ENCODE measurements at places on chromosomes 6 and 20. TPM values are rescaled to one million over a fixed set of nuclear protein-coding genes. Genes with fewer than 3 reads are reported as not detected.
A peak's percentile ranks its signal among the peaks of the same experiment; 100 is the strongest.

Gene KCNK5
- polyA plus RNA-seq, result 0.52 TPM

Gene RIPPLY2
- not detected for polyA plus RNA-seq

DNA sequence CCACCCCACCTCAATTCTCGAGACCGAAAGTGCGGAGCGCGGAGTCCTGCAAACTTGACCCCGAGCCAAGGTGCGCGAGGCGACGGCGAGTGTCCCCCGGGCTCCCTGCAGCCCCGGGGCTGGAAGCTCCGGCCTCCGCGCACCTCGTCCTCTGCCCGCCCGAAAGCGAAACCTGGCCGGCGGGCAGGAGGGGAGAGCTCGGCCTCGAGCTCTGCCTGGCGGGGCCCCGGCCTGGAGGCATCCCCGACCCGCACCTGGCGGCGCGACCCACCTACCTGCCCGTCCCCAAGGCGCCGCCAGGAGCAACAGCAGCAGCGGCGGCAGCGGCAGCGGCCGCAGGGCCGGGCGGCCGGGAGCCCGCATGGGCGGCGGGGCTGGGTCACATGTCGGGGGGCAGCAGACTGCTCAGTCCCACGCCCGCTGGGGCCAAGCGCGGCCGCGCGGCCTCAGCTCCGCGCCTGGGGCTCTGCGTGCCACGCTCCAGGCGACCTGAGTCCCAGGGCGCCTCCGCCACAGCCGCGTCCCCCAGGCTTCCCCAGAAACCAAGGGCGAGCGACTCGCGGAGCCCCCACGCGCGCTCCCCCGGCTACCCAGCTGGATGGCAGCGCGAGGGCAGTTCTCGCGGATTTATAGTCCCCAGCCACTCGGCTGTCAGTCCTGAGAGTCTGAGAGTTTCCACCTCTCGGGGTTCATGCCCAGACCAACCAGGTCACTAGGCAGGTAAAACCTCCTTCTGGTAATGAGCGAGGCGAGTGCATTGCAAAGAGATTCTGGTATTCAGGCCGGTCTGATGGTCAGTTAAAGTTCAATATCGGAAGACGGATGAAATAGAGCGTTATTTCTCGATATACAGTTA is at the start of gene IL20RA:
Gene IL20RA (minus strand): TSS at position 600 of the 856 bp plus-strand sequence. CDS start 237 bp downstream, at position 363.
- H3K27me3 ChIP-seq, result peaks cover 32% of the 10 kb centered on the region
- DNase-seq, result peak; percentile 80
- H3K4me1 ChIP-seq, result peaks cover 12% of the 10 kb centered on the region
- no peaks in the 10 kb centered on the region for H3K36me3 ChIP-seq
- H3K27ac ChIP-seq, result no peak within 1 kb of the TSS

DNA sequence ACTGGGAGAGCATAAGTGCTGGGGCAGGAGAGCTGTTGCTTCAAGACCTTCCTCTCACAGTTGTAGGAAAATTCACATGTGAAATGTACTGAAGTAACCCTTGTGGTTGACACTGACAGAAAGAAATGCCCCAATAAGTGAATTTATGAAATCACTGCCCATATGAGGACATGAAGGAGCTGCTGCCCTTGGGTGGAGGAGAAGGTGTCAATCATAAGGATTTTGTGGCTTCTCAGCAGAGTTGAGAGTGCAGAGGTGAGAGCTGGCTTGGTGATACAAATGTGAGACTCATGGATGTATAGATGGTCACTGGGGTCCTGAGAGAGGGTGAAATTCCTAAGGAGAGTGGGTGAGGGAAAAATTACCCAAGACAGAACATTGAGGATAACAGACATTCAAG is 33.9 kb upstream of the CMTR1 start:
- no peak for DNase-seq
- peaks cover 5% of the 10 kb centered on the region for H3K4me1 ChIP-seq
- no peak overlapping the region for H3K4me3 ChIP-seq
- no peaks in the 10 kb centered on the region for H3K27me3 ChIP-seq
- H3K27ac ChIP-seq, result no peak overlapping the region

- no peaks in the 10 kb centered on the region for H3K4me1 ChIP-seq
- DNase-seq, result no peak
- no peaks in the 10 kb centered on the region for H3K27me3 ChIP-seq
- H3K27ac ChIP-seq, result no peak overlapping the region
Measured at GRCh38 chr6:121190122-121190521, 144.2 kb downstream of the TBC1D32 start.
